ENCODE measurements at places on chromosomes 12 and 14.

GRCh38 chr12:69150796-69151127 lies 88.6 kb upstream of the CPSF6 start:
- peak; percentile 19 for ATAC-seq

- ATAC-seq: peak; percentile 6
Measured at GRCh38 chr12:113222730-113223531, 1.7 kb downstream of the TPCN1 start.

DNA sequence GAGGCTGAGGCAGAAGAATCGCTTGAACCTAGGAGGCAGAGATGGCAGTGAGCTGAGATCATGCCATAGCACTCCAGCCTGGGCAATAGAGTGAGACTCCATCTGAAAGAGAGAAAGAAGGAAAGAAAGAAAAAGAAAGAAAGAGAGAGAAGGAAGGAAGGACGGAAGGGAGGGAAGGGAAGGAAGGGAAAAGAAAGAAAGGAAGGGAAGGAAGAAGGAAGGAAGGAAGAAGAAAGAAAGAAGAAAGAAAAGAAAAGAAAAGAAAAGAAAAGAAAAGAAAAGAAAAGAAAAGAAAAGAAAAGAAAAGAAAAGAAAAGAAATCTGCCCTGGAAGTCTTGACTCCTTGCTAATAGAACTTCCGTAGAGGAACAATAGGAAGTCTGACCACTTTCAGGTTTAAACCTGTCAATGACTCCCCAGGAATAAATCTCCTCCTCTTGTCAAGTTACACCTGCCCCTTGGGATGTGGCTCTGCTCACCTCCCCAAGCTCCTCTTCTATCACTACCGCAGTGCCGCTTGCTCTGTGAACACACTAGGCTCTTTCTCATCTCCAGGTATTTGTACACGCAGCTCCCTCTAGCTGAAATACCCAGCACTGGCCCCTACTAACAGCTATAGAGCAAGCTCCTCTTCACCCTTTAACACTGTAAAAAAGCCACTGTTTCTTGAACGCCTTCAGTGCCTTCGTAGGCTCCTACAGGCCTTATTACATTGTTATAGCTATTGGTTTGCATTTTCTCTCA lies 773.1 kb upstream of the TBX3 start:
- no peak for ATAC-seq

GRCh38 chr12:68063900-68064590 lies 74.8 kb downstream of the IFNG-AS1 start:
- ATAC-seq: no peak

DNA sequence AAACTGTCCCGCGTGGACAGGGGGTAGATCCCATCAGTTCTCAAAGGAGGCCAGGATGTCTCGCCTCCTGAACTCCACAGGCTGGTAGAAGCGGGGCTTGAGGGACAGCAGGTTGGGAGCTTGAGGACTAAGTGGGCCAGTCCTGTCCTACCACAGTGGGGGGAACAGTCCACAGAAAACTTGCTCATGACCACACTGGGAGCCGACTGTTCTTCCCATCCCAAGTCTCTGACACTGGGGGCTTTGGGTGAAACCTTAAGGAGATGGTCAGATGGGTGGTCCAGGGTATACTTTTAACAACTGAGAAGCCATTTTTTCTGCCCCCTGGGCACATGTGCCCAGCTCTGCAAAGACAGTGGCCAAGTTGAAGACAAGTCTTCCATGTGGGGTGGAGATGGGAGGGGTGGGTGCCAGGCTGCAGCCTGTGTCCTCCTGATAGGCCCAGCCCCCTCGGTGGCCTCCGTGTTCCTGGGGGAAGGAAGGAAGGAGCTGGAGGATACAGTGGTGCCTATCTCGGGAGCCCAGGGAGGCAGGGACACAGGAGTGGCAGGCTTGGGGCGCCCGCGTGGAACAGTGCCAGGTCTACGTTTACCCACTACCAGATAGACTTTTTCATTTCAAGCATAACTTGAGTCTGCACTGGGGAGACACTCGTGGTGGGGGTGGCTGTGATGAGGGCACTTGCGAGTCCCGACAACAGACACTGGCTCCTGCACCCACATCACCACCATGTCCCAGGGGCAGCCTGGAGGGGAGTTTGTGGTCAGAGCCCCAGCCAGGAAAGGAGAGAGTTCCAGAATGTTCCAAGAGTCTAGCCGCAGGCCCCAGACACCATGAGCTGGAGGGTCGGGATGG lies 14.7 kb downstream of the RHOF start:
- ATAC-seq: no peak

DNA sequence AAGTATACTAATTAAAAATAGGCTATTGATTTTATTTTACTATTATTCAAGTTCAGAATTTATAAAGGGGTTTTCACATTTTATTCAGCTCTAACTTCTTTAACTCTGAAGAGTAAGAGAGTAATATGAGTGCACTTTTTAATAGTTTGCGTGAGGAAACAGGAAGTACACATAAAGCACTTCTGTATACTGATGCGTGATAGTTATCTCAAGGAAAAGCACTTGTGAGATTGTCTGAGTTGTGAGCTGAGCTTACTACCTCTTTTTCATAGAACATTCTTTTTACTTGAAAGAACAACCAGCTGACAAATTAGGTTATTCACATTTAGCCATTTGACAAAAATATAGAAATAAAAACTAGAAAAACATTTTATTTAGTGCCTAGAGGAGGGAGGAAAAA lies 1.9 kb downstream of the RAD51AP1 start:
- ATAC-seq: no peak

DNA sequence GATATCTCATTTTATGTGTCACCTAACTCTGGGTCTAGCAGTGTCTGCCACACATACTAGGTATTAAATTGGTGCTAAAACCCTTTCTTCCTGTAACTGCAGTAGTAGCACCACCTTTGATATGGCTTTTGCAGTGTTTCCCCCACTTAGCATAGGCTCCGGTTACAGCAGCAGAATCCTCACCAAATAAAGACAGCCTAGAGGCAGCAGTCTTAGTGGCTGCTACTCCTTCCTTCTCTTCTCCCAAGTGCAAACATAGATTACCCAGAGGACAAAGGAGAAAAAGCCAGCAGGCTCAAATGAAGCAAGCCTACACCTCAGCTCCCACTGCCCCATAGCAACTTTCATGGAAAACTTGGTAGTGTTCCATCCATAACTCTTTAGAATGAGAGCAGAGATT lies 30.1 kb upstream of the ABCC9 start:
- no peak for ATAC-seq

- ATAC-seq: no peak
Measured at GRCh38 chr12:105804591-105805265, 334.0 kb downstream of the NUAK1 start.

DNA sequence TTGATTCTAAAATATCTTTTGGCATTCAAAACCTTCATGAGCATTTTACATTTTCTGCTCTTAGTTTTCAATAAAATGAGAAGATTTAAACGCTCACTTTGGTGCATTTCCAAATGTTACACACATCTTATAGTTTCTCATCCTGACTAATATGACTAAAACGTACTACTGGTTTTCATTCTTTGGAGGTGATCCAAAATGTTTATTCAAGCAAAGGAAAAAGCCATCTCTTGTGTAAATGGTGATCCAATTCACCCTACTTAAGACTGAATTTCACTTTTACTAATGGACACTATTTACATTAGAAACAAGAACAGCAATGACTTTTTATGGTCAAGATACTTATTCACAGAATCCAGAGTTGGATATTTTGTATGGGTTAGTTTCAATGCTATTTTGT lies 86.6 kb downstream of the KITLG start:
- ATAC-seq: peak; percentile 36

DNA sequence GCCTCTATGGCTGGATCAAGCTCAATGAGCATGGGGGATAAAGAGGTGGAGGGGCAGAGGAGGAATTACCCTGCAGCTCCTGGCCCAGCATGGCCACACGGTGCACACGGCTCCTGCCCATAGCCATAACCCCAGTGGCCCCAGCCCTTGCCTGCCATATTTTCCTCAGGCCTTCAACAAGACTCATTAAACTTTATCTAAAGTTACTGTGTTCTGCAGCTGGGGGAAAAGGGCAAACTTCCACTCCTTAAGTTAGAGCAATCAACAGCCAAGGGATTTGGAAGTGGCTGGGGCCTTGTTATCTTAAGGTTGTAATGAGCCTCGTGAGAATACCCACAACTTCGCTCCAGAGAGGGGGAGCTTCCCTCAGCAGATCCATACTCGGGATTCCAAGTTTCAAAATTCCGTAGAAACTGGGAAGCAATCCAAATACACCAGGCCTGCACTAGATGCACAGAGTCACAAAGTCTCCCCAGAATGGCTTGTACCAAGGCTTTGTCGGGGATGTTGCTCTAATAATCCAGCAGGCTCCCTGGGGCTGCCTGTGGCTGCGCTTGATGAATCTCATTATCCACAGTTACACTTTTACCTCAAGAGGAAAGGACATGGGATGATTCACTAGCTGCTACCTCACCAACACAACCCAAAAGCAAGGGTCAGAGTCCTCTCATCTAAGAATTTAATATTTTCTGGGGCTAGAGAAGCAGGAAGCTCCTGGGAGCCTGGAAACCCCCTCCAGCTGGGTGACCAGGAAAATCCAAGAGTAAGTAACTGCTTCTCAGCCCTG lies 13.0 kb upstream of the OR6J1 start:
- ATAC-seq: no peak

DNA sequence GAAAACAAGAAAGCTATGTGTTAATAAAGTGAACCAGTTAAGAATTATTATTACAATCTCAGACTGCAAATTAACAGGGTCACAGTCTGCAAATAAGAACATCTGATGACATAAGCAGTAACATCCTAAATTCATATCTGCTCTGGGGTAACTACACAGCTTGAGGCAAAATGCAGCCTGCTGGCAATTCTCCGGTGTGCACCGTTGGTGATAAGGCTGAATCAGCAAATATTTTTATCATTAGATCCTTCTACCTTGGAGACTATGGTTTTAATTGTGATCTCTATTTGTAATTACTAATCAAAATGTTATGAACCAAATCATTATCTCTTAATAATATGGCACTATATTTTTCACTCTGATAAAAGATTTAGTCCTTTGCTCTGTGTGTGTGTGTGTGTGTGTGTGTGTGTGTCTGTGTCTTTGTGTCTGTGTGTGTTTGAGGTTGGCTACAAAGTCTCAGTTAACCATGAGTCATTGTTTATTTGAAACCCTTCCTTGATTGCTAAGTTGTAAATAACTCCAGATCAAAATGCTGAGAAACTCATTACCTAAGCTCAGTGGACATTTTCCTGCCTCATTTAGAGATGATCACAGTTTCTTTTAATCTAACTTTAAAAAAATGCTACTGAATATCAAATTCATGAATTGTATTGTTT lies 442.6 kb downstream of the GXYLT1 start:
- ATAC-seq: no peak

- no peak for ATAC-seq
Measured at GRCh38 chr12:66453844-66454243, 151.6 kb downstream of the HELB start.

DNA sequence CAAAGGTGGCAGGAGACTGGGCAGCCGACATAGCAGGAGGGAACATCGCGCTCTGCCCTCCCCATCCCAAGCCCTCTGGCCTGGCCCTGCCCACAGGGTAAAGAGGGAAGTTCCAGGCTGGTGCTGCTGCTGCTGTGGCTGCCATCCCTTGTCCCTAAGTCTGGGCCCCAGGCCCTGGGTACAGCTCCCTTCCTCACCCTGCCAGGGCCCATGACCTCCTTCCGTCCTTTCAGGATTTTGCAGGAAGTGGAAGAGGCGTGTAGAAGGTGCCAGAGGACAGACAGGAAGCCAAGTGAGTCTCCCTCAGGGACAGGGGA lies 14.7 kb upstream of the NCOR2 start:
- peak; percentile 20 for ATAC-seq

GRCh38 chr14:90111895-90112534 lies 50.2 kb downstream of the KCNK13 start:
- ATAC-seq: peak; percentile 62

DNA sequence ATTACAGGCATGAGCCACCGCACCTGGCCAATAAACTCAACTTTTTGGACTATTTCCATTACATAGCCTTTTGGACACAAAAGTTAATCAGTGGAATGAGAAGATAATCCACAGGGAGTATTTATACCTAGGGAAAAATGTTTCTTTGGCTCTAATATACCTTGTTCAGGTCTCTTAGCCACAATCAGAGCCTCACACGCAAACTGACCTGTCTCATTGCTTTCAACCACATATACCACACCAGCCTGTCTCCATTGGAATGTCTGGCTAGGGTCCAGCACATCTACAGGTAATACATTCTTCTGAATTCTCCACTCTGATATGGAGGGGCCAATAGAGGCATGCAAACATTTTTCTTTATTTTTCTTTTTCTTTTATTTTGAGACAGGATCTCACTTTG lies 3.8 kb upstream of the RBMS2 start:
- ATAC-seq: no peak

DNA sequence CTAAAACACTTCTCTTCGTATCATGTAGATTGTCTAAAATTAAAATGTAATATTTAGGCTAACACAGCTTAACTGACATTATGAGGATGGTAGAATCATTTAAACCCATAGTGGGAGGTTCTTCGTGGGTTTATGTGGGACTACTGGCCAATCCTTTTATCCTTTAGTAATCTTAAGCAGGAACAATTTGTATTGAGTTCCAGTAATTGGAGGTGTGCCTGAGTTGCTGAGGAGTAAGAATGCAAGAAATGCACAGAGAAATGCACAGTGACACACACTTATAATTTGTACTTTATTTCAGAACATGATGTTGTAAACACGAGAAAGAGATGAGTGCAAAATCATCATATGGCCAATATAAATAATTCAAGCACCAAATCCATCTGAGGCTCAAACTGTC lies 22.3 kb downstream of the OTOGL start:
- no peak for ATAC-seq

DNA sequence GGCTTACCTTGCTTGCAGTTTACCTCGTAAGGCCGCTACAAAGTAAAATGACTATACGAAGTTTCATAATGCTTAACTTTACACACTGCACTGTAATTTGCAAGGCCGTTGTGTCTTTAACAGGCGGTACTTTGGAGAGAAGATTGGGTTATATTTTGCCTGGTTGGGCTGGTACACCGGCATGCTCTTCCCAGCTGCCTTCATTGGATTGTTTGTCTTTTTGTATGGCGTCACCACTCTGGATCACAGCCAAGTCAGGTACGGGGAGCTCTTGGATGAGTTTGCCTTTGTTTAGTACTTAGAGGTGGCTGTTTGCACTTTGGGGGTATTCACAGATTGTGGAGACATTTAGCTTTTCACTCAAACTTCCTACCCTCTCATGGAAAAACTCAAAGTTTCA lies 167.8 kb downstream of the SLC5A8 start:
- no peak for ATAC-seq

- ATAC-seq: no peak
Measured at GRCh38 chr14:25522116-25522515, 472.2 kb upstream of the STXBP6 start.

DNA sequence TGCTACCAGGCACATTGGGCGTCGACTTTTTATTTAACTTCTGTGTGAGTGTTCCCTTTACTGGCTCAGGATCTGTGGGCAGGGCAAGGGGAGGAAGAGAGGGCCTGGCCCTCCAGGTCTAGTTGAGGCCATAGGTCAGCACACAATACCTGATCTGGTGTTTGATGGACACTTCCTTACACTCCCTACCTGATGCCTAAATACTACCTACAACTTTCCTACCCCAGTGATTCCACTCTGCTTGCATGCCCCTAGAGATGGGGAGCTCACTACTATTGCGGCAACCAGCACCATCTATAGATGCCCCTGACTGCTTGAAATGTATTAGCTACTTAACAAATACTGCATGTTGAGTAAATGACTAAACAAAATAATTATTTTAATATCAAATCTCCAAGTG lies 20.8 kb upstream of the BEGAIN start:
- ATAC-seq: no peak
